ENCODE measurements at places on chromosomes 1 and 21. TPM values are rescaled to one million over a fixed set of nuclear protein-coding genes. Genes with fewer than 3 reads are reported as not detected.

GRCh38 chr1:160548183-160548582, 25.1 kb upstream of the SLAMF6 start:
- no peak for DNase-seq
- no peaks in the 10 kb centered on the region for H3K4me1 ChIP-seq
- H3K27ac ChIP-seq, result no peak overlapping the region
- no peak overlapping the region for H3K4me3 ChIP-seq
- no peaks in the 10 kb centered on the region for H3K36me3 ChIP-seq

DNA sequence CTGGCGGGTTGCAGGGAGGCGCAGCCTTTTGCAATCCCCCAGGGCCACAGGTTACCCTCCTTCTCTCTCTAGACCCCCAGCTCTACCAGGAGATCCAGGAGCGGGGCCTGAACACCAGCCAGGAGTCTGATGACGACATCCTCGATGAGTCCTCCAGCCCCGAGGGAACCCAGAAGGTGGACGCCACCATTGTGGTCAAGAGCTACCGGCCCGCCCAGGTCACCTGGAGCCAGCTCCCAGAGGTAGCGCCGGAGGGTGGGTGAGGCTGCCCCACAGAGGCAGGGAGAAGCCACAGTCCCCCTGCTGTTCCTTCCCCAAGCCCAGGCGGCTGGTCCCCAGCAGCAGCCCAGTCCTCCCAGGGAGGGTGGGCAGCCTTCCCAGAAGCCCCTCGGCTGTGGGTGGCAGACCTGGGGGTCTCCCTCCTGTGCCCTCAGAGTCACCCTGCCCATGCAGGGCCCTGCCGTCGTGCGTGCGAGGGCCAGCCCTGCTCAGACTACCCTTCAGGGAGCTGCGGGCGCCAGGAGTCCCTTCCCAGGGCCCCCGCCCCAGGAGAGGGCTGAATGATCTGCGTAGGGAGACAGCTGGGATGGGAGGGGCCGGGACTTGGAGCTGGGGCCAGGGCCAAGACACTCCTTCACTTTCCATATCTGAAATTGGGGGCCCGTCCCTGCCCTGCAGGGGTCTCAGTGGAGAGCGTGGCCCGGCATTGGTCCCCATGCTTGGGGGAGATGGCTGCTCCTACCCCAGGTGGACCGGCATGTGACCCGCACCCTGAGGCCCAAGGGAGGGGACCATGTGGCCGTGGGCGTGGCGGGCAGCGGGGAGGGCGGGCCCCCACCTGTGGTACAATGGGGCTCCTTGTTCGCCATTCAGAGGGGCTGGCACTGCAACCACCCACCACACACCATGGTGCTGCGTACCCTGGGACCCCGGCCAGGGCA, 12.9 kb downstream of the ARHGEF16 start:
- peaks cover 8% of the 10 kb centered on the region for H3K4me1 ChIP-seq
- no peaks in the 10 kb centered on the region for H3K36me3 ChIP-seq
- H3K27ac ChIP-seq, result no peak overlapping the region
- DNase-seq, result peak; percentile 18

DNA sequence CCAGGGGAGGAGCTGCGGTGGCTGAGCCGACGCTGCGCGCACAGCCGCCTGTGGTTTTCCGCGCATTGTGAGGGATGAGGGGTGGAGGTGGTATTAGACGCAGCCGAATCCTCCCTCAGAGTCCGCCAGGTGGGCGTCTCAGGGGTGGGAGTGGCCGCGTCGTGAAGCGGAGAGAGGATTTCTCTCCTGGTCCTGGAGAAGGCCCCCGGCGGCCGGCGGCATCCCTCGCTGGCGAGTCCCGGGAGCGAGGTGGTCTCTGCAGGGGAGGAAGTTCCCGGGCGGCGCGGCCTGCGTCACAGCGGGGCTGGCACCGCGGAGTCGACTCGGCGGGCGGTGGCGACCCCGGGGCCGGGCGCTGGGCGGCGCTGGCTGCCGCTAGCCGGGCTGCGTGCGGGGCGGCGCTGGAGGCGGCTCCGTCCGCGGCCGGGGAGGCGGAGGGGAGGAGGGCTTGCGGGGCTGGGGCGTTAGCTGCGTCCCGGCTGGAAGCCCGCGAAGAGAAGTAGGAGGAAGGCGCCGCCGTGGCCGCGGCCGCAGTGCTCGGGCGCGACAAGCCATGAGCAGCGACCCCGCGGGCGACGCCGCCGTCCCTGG, at the start of gene LRRC8C:
Gene LRRC8C (plus strand): TSS at position 464 of the 591 bp plus-strand sequence. CDS start 53,354 bp downstream, outside the sequence.
- no peaks in the 10 kb centered on the region for H3K36me3 ChIP-seq
- peak; percentile 91 for DNase-seq
- H3K4me3 ChIP-seq, result peak within 1 kb of the TSS; percentile 92
- no peaks in the 10 kb centered on the region for H3K4me1 ChIP-seq

DNA sequence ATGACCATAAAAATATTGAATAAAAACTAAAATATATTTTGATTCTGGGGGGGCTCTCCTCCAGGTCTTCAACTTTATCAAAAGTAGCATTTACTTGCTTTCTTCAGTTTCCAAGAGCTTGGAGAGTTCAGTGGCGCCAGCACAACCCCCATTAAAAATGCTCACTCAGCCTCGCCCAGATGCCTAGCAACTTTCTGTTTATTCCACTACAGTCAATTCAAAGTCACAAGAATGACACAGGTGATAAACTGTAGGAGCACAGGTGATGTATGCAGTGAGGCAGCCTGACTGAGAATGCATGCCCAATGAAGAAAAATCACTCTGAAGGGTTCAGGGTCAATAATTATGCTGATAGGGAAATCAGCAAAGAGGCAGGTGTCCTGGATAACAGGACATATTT, 159.4 kb upstream of the ATP1B1 start:
- no peak for DNase-seq
- H3K4me1 ChIP-seq, result peaks cover 6% of the 10 kb centered on the region

GRCh38 chr1:178768423-178768822, 43.4 kb downstream of the RALGPS2 start:
- H3K36me3 ChIP-seq, result no peaks in the 10 kb centered on the region
- H3K4me3 ChIP-seq, result no peak overlapping the region
- DNase-seq, result no peak
- H3K27ac ChIP-seq, result no peak overlapping the region
- no peaks in the 10 kb centered on the region for H3K27me3 ChIP-seq
- H3K4me1 ChIP-seq, result no peaks in the 10 kb centered on the region

- H3K27me3 ChIP-seq, result no peaks in the 10 kb centered on the region
- DNase-seq, result no peak
- peaks cover 36% of the 10 kb centered on the region for H3K4me1 ChIP-seq
- no peak overlapping the region for H3K4me3 ChIP-seq
- H3K36me3 ChIP-seq, result no peaks in the 10 kb centered on the region
These were observed 2.1 kb downstream of the PFKL start for GRCh38 chr21:44301961-44302406.

- no peak for DNase-seq
- no peak overlapping the region for H3K27ac ChIP-seq
- no peak overlapping the region for H3K4me3 ChIP-seq
- no peaks in the 10 kb centered on the region for H3K36me3 ChIP-seq
- H3K27me3 ChIP-seq, result no peaks in the 10 kb centered on the region
These were observed 21.9 kb upstream of the PKN2 start for GRCh38 chr1:88661951-88662699.

GRCh38 chr1:23978805-23979204, 1.3 kb downstream of the SRSF10 start:
- no peaks in the 10 kb centered on the region for H3K27me3 ChIP-seq
- H3K4me1 ChIP-seq, result peaks cover 24% of the 10 kb centered on the region
- H3K4me3 ChIP-seq, result no peak overlapping the region
- peak overlapping the region; percentile 47 for H3K27ac ChIP-seq
- peaks cover 3% of the 10 kb centered on the region for H3K36me3 ChIP-seq
- no peak for DNase-seq

- H3K4me3 ChIP-seq, result no peak overlapping the region
- H3K27me3 ChIP-seq, result no peaks in the 10 kb centered on the region
- no peaks in the 10 kb centered on the region for H3K4me1 ChIP-seq
- peaks cover 2% of the 10 kb centered on the region for H3K36me3 ChIP-seq
- H3K27ac ChIP-seq, result no peak overlapping the region
These were observed 10.2 kb downstream of the OSCP1 start for GRCh38 chr1:36440044-36440443.

- no peak overlapping the region for H3K27ac ChIP-seq
- no peaks in the 10 kb centered on the region for H3K36me3 ChIP-seq
- H3K27me3 ChIP-seq, result no peaks in the 10 kb centered on the region
- no peak for DNase-seq
These were observed 19.7 kb upstream of the EPS8L3 start for GRCh38 chr1:109783436-109783835.

DNA sequence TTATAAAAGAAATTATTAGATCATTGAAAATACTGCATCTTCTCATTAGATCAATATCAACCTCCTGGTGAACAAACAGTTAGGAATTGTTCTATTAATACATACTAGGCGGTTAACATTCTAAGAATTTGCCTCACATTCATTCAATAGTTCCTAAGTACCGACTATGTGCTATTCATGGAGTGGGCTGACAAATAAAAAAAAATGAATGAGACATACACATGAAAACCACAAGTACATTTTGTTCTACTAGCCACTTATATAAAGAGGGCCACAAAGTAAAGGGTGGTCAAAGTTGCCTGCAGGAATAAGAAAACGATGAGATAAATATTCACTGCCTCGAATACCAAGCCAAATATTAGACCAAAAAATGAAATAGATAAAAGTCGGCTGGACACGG, 294.4 kb downstream of the SDCCAG8 start:
- no peaks in the 10 kb centered on the region for H3K4me1 ChIP-seq
- H3K27me3 ChIP-seq, result no peaks in the 10 kb centered on the region
- no peak overlapping the region for H3K4me3 ChIP-seq
- H3K36me3 ChIP-seq, result no peaks in the 10 kb centered on the region
- H3K27ac ChIP-seq, result no peak overlapping the region
- no peak for DNase-seq

GRCh38 chr1:31714442-31715086, 10.7 kb upstream of the COL16A1 start:
- no peaks in the 10 kb centered on the region for H3K27me3 ChIP-seq
- DNase-seq, result no peak
- peak overlapping the region; percentile 76 for H3K27ac ChIP-seq
- H3K4me1 ChIP-seq, result peaks cover 8% of the 10 kb centered on the region
- no peaks in the 10 kb centered on the region for H3K36me3 ChIP-seq

DNA sequence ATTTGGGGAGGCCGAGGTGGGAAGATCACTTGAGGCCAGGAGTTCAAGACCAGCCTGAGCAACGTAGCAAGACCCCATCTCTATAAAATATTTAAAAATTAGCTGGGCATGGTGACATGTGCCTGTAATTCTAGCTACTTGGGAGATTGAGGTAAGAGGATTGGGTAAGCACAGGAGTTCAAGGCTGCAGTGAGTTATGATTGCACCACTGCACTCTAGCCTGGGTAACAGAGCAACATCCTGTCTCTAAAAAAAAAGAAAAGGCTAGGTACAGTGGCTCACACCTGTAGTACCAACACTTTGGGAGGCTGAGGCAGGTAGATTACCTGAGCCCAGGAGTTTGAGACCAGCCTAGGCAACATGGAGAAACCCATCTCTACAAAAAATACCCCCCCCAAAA, 35.7 kb upstream of the RCC1 start:
- no peak for DNase-seq
- H3K27me3 ChIP-seq, result no peaks in the 10 kb centered on the region
- peaks cover 22% of the 10 kb centered on the region for H3K36me3 ChIP-seq
- H3K4me3 ChIP-seq, result no peak overlapping the region
- H3K27ac ChIP-seq, result no peak overlapping the region
- H3K4me1 ChIP-seq, result no peaks in the 10 kb centered on the region

- H3K4me1 ChIP-seq, result no peaks in the 10 kb centered on the region
- no peaks in the 10 kb centered on the region for H3K36me3 ChIP-seq
- no peak overlapping the region for H3K27ac ChIP-seq
These were observed 309.5 kb downstream of the PCP4 start for GRCh38 chr21:40176724-40177123.

DNA sequence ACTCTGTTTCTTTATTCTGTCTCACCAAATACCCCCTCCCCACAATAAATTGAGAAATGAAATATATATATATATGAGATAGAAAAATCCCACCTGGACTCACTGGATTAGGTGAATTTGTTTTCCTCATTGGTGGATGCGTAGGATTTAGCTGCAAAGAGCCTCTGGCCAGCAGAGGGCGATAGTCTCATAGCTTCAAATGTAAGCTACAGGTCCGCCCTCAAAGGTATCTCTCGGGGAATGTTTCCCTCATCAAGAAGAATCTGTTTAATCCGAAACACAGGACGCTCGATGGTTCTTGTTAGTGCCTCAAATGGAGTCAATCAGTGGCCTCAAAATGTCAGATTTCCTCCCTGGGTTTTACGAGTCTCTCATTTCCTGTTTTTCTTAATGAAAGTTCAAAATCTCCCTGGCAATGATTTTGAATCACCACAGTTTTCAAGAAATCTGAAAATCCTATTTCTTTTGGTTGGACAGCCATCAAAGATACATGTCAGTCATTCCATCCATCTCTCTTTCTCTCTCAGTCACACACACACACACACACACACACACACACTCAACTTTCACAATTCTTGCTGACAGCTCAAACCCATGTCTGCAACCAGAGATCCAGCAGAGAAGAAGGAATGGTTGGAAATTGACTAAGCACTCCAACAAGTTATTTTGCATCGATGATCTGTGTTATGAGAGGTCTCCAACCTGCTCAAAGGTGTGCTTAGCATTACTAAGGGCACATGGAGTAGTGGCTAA, 13.9 kb upstream of the CAMK1G start:
- H3K36me3 ChIP-seq, result no peaks in the 10 kb centered on the region
- H3K27ac ChIP-seq, result no peak overlapping the region

DNA sequence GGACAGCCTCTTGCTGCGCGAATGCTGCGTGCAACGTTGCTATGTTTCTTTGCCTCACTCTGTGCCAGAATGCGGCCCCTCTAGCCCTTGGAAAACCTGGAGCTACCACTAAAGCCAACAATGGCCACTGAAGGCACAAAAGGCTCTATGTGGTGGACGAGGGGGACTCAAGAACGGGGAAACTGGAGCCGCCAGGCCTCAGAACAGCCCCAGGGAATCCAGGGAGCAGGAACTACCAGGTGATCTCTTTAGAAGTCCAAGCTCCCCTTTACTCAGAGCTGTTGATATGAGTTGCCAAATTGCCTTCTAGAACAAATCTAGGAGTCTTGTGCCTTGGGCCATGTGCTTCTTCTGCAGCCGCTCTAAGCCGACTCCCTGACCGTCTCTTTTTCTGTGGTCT, 113.8 kb upstream of the ERRFI1 start:
- H3K4me1 ChIP-seq, result no peaks in the 10 kb centered on the region
- H3K27me3 ChIP-seq, result no peaks in the 10 kb centered on the region
- no peak overlapping the region for H3K4me3 ChIP-seq

Gene OLFML2B
- 12.4 TPM for total RNA-seq

Gene PGBD5
- total RNA-seq, result 3.0 TPM

Gene FAM177B
- not detected for total RNA-seq

All from lung (tissue), 17 donors.